ENCODE measurements at places on chromosomes 6 and 20.

GRCh38 chr20:33320006-33320405 is 37.0 kb downstream of the BPIFB1 start:
- DNase-seq = no peak

DNA sequence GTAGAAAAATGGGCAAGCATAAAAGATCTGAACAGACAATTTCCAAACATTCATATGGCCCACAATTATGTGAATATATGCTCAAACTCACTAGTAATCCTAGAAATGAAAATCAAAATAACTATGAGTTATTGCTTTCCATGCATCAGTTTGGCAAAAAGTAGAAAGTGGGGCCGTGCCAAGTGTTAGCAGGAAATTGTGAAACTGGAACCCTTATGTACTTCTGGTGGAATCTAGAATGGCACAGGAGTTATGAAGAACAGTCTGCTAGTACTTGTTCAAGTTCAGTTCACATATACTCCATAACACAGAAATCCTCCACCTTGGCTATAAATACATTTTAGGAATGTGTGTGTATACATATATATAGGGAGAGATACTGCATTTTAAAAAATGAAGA is 89.8 kb downstream of the EYA2 start:
- DNase-seq = no peak

DNA sequence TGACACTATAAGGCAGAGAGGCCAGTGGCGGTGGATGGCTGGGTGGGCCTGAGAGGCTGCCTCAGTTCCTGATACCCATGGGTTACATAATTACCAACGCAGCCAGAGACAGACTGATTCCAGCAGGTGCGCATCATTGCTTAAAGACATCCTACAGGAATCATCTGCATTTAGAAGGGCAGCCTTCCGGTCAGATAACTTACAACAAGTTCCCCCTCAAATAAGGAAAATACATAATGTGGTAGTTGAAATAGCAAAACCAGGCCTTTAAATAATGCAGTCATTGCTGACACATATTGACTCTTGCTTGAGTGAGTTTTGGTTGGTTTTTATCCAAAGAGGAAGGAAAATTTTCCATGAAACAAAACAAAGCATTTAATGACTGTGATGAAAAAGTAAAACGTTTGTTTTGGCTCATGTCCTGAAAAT is 81.9 kb downstream of the SIM1 start:
- DNase-seq = no peak

DNA sequence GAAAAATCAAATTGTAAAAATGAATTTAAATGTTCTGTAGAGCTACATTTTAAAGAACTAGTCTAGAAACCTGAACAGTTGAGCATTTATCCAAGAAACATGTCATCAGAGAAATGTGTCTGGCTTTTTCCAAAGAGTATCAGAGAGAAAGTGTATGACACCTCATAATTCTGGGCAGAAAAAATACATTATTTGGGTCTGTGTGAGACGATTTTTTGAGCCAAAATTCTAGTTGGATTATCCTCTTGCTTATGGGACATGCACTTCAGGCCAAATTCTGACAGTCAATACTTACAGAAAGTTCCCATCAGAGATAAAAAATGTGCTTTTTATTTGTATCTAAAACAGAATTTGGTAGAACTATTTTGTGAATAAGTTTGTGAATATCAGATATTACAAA is 1242.7 kb downstream of the EPHA7 start:
- DNase-seq = no peak

DNA sequence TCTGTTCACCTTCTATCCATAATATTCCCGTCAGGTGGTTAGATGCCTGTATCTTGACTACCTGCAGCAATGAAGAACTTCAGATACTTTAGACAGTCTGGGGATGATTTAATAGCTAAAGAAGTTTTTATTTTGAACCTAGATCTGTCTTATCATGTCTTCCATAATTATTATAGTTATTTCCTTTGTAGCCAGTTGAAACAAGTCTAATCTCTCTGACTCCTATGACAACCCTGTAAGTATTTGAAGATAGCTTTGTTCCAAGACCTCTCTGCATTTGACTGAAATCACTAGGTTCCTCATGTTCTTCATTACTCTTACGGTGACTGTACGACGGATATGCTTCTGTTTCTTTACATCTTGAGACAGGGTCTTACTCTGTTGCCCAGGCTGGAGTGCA is 316.6 kb upstream of the BMP2 start:
- DNase-seq = no peak

Data from NCI-H1694 (cell line).